GM04504 (cell line): ENCODE measurements at places on chromosomes 1 and 21.

- DNase-seq: no peak
Observed at GRCh38 chr1:34529935-34530859, 224.7 kb upstream of the GJB5 start.

- DNase-seq: no peak
Observed at GRCh38 chr1:94031154-94031553, 89.8 kb downstream of the ABCA4 start.

DNA sequence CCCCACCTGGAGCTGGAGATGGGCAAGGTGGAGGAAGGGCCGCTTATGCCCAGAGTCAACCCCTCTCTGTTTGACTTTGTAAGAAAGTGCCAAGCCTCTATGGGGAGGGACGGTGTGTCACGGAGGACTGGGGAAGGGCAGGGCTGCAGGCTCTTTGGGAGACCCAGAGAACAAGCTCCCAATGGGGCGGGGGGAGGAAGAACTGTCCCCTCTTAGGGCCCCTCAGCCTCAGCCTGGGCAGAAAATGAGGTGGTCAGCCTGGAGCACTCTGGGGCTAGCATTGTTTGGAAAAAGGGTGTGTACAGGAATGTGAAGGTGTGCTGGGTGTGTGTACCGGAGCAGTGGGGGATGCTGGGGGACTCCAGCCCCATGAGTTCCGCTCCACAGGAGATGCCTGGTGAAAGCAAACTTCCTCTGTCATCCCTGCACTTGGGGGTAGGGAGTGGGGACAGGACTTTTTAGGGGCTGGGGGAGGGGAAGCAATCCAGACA is 1.2 kb upstream of the INAVA start:
- DNase-seq: no peak

DNA sequence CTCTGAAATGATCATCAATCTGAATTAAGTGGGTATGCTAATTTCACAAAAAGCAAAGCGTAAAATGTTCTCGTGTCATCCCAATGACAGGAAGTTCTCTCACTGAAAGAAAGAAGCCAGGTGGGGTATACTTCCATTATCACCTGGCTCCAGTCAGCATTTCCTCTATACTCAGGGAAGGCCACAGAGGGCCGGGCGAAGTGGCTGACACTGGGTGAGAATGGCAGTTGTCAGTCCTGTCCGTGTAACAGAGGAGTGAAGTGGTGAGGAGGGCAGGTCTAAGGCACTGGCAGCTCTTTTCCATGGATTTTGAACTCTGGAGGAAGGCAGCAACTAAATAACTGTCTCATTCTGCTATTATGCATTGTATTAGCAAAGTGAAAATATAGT is 60.4 kb downstream of the CAPN2 start:
- DNase-seq: no peak

- DNase-seq: no peak
Observed at GRCh38 chr1:248703674-248704073, 1.1 kb upstream of the OR14I1 start.

- DNase-seq: peak; percentile 58
Observed at GRCh38 chr1:115782571-115783281, 14.2 kb upstream of the CASQ2 start.

DNA sequence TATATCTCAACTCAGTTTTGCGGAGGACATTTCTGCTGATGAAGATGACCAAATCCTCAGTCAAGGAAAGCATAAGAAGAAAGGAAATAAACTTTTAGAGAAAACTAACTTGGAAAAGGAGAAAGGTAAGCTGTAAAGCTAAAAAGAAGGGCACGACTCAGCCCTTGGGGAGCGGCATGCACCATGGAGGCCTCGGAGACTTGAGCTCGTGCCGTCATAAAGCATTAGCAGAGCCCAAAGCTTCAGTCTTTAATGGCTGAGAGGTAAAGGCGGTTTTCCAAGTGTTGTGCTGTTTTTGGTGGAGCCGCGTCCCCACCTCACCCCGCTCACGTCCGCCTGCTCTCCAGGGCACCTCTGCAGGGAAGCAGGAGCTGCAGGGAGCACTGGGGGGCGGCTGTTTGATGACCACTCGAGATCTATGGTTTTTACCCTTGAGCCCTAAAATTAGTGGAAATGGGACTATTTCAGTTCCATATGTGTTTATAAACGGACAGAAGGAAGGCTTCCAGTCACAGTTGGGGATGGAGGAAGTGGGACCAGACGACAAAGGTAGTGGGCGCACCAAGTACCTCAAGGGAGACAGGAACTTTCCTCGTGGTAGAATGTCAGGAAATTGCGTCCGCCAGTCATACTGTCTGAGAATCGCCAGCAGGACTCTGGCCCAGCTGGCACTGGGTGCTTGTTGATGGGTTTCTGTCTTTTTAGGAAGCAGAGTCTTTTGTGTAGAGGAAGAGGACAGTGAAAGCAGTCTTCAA is 27.6 kb downstream of the RRP1B start:
- no peak for DNase-seq

DNA sequence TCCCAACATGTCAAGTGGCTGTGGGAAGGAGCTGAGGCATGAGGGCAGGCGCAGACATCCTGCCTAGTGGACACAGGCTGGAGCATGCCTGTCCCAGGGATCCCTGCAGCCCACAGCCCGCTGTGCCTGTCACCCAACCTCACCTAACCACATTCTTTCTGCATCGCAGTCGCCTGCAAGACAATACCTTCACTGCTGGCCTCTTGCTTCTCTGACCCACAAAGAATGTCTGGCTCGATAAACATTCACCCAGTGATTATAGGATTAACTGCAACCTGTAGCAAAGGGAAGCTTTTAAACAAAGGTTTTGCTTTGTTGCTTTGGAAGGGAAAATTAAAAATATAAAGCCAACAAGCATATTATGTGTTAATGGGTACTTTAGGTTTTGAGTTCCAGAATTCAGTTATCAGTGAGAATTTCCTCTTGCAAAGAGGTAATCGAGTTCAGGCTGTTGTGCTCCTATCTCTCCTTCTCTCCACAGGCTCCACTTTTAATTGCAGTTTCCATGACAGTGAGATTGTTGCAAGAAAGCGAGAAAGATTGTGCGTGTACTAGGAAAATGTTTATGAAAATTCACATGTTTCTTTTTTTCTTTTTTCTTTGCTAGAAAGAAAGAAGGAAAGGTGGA is 40.0 kb upstream of the ZNF648 start:
- no peak for DNase-seq
